CD4-positive, alpha-beta T cell treated with Interleukin-15 for 4 hours (primary cell): ENCODE measurements at places on chromosomes 13 and 19.
A peak's percentile ranks its signal among the peaks of the same experiment; 100 is the strongest.

GRCh38 chr13:50941146-50941545, 31.6 kb downstream of the RNASEH2B start:
- DNase-seq, result no peak

DNA sequence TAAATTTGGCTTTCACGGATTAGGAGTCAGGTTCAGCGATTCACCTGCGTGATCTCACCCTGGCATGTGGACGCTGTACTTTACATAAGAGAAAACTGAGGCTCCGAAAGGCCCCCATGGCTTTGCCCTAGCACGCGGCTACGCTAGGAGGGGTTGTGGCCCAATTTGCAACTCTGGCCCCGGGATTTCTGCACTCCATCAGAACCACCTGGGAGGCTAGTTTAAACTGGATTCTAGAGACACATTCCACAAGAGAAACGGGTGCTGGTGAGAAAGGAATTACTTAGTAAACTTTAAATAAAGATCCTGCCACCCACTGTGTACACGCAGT, 6.2 kb downstream of the BCL3 start:
- no peak for DNase-seq

GRCh38 chr19:55189403-55189835, 9.3 kb upstream of the SYT5 start:
- DNase-seq, result no peak

DNA sequence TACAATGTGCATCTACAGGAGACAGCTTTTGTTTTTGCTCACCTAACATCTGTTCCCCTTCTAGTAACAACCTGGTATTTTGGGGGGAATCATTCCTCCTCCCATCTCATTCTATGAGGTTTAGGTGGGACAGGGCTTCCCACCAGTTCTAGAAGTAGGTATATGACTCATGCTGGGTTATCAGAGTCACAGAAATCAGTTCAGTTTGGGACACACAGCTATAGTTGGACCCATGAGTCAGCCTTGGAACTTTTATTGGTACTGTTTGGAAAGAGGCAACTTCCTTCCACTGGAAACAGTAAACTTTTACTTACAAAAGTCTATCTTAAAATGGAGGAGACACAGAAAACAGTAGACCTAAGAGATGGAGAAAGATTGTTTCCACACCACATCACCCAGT, 185.5 kb downstream of the DNAJC3 start:
- no peak for DNase-seq

- DNase-seq, result no peak
These were observed 20.7 kb upstream of the HMGB1 start for GRCh38 chr13:30486230-30487074.

DNA sequence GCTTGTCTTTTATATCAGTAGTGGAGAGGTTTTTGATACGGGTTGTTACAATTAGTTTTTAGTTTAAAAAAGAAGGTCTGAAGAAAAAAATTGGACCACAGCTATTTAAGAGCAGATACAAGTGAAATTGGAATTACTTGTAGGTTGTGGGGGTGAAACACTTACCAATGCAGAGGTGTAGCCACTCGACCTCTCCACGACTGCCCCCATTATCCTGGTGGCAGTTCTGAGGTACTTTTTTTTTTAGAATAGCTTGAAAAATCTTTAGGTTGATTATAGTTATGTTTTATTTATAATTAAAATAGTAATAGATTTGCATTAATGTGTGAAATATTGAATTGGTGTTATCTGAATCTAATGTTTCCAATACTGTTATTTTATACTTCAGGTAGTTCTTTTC, 60.7 kb downstream of the PAN3 start:
- no peak for DNase-seq

- no peak for DNase-seq
These were observed 313.5 kb downstream of the SLC7A1 start for GRCh38 chr13:29281932-29282495.

DNA sequence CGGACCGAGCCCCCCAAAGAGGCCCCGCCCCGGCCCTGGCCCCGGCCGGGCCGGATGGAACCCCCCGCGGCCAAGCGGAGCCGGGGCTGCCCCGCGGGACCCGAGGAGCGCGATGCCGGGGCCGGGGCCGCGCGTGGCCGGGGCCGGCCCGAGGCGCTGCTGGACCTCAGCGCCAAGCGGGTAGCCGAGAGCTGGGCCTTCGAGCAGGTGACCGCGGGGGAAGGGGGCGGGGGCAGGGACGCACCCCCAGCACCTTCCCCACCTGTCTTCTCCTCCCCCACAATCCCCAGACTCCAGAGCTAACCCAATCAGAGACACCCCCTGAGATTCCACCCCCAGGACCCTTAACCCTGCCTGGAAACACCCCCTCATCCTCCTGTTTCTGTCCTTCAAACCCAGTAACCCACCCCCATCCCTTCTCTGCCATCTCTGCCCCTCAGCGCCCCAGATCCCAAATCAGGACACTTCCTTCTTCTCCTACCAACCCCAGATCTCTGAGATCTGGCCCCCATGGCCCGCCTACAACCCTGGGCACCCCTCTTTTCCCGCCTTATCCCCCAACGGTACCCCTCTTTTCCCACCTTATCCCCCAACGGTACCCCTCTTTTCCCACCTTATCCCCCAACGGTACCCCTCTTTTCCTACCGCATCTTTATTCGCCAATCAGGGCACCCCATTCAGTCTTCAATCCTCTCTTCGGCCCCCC, 505 bp downstream of the ZSWIM4 start:
- DNase-seq, result no peak

DNA sequence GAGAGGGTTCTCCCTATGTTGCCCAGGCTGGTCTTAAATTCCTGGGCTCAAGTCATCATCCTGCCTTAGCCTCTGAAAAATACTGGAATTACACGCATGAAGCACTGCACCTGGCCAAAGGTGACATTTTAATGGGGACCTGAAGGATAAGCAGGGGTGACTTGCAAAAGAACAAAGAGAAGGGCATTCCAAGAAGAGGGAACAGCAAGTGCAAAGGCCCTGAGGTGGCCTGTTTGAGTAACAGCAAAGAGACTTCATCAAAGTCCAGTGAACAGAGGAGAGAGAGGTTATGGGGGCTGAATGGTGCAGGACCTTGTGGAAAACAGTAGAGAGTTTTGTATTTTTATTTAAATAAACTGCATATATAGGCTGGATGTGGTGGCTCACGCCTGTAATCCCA, 4.1 kb downstream of the CA11 start:
- no peak for DNase-seq

GRCh38 chr13:50072676-50073075, 57.4 kb downstream of the KCNRG start:
- no peak for DNase-seq

DNA sequence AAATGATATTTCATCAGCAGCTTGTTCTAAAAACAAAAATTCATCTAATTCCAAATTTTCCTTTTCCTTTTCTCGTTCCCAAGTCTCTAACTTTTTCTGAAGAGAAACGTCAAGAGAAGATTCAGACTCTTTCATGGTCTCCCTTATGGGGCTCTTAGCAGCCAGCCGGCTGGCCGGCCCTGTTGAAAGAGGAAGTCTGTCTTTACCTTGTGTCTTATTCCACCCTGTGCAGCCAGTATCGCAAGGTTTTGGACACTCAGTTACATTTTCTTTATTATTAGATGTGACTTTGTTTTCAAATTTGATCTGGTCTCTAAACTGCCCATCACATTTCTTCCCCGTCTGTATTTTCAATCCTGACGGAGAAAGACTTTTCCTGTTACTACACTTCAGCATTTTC, 142.3 kb downstream of the RNF17 start:
- no peak for DNase-seq

GRCh38 chr19:50720921-50721381, 1.3 kb upstream of the SHANK1 start:
- no peak for DNase-seq

DNA sequence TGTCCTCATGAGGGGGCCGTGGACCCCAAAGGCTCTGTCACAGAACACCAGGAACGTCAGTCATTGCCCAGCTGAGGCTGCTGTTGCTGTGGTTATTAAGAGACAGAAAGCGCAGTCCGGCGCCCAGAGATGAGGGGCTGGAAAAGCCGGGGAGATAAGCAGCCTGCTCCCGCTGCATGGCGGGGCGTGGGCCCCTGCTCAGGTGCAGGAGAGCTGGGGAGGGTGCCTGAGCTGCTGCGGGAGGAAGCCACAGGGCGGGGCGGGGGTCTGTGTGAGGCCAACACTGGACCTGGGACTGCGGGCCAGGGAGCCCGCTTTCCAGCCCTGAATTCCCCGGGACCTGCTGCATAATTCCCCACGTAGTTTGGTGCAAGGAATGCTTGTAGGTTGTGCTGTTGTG, 11.3 kb downstream of the SOX1 start:
- no peak for DNase-seq

- DNase-seq, result no peak
These were observed 27.1 kb upstream of the PCDH17 start for GRCh38 chr13:57604442-57604841.

DNA sequence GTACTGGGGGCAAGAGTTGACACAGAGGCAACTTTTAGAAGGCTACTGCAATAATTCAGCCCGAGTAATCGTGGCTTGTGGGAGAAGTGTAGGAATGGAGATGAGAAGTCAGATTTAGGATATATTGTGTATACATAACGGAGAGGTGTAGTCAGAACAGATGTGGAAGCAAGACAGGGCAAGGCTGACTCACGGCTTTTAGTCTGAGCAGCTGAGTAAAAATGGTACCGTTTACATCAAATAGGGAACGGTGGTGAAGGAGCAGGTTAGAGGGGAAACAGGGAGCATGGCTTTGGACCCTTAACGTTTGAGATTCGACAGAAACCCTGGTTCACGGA, 796 bp upstream of the LSM14A start:
- no peak for DNase-seq

- DNase-seq, result no peak
These were observed 16.8 kb upstream of the RAB20 start for GRCh38 chr13:110578363-110578762.

DNA sequence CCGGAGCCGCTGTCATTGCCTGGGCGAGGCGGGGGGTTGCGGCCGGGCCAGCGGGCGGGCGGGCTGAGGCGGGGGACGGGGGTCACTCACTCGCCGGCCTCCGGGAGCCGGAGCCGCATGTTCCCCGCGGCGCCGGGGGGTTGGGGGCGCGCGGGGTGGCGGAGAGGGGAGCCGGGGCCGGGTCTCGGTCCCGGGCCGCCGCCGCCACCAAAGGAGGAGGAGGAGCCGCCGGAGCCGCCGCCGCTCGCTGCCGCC, 149 bp downstream of the MED26 start:
- DNase-seq, result no peak

DNA sequence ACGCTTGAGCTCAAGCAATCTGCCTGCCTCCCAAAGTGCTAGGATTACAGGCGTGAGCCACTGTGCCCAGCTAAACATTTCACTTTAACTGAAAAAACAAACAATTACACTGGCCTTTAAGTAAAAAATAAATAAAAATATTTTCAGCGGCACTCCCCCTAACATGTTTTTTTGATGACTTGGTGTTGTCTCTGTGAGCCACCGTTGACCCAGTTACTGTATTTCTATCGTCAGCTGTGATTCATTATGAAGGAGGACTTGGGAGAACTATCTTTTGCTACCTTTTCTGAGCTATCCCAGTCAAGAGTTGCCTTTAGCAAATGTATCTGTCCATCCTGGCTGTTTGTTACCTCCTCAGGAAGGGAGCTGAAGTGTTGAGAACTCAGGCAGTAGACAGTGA, 18.5 kb upstream of the C19orf33 start:
- no peak for DNase-seq

DNA sequence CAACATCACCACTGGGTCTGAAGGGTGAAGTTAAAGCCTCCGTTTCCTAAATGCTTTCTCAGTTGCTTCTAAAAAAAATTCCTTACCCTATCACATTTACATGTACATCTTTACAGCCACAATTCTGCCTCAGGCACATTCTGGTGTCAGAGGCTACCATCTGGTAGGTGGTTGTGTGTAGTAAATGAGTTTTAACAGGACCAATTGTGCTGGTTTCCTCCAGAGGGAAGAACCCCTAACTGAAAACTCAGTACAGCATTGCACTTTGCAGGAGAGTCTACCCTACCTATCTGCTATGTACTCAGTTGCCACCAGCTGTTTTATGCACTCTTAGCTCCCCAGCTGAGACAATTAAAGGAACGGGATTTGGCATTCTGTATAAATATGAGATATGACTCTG, 1576.5 kb downstream of the PCDH9 start:
- DNase-seq, result no peak

DNA sequence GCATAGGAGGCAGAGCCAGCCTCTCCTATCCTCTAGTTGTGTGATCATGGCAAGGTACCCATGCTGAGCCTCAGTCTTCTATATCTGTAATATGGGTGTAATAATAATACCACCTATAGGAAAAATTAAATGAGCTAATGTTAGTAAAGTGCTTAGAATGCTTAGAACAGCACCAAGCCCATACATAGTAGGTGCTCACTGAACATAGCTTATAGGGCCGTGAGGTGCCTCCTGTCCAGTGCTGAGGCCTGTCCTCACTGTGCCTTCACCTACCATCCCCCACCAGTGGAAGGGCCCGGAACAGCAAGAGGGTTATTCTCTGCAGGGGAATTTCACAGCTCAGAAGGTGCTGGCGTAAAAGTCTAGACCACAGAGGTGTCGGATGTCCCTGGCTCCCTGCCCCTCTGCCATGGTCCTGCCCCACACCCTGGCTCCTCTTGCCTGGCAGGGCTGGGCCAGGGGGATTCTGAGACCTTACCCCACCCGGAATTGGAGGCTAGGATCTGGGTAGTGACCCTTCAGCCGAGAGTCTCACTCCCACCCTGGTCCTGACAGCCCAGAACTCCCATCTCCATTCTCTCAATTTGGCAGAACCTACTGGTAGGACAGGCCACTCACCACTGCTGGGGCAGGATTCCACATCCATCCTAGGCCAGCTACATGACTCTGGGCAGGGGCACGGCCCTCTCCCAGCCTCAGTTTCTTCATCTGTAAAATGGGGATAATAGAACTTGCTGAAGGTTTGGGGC, 2.2 kb upstream of the SCN1B start:
- no peak for DNase-seq

DNA sequence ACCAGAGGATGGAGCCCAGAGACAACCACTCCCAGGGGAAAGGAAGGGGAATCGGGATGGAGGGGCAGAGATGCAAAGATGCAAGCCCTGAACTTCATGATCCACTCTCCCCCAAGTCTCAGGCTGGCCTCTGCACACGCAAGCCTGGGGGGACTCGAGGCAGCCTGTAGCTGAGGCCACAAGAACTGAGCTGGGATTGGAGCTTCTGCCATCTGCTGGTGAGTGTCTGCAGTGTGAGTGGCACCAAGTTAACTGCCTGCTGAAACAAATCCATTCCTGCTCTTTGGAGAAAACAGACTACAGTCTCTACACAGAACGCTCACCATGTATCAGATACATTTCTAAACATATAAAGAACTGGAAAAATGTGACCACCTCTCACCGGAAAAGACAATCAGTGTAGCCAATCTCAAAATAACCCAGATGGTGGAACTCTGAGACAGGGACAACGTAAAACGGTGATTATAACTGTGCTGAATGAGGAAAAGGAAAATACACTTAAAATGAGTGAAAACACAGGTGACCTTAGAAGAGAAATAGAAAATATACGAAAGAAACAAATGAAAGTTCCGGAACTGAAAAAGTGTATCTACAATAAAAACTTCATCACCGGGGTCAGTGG, 62.1 kb downstream of the KLF2 start:
- peak; percentile 72 for DNase-seq
